GM13976 (cell line): ENCODE measurements at places on chromosomes 6 and 20.
A peak's percentile ranks its signal among the peaks of the same experiment; 100 is the strongest.

DNA sequence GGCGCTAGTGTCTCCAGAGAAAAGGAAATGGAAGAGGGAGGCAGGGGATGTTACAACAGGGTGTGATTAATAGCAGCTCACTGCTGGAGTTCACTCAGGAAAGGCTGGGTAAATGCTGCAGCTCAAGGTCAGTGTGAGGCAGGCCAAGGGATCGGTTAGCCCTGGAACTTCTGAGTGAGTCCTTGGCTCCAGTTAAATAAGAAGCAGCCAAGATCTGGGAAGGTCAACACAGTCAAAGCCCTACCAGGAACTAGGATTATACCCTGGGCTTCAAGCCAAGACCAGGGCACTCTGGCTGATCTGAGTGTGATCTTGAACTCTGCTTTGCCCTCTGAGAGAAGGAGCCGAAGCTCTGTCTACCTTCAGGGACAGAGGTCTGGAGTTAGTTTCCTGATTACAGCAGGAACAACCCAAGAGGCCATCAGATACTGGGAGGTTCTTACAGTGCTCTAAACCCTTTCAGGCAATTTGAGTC is 44.3 kb downstream of the TPD52L1 start:
- no peak for DNase-seq

DNA sequence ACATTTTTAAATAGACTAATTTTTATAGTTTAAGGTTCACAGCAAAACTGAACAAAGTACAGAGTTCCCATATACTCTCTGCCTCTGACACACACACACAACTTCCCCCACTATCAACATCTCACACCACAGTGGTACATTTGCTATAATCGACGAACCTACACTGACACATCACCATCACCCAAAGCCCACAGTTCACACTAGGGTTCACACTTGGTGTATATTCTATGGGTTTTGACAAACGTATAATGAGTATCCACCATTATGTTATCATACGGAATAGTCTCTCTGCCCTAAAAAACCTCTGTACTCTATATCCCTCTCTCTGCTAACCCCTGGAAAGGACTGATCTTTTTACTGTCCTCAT is 15.6 kb downstream of the TMEM30A start:
- no peak for DNase-seq

DNA sequence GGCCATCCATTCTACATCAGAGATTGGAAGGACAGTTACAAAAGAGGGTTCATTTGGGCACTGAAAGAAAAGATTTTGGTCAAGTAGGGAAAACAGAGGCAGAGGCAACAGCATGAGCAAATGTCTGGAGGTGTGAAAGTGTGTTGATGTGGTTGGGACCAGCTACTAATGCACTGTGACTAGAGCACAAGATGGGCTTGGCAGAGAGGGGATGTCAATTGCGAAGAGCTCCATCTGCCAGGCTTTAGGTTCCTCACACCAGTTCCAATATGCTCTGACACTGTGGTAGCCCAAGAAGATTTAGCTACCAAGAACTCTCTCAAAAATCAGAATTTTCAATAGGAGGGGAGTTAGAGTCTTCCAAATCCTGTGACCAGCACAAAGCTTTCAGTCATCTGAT is 42.1 kb downstream of the TRAF3IP2 start:
- no peak for DNase-seq

DNA sequence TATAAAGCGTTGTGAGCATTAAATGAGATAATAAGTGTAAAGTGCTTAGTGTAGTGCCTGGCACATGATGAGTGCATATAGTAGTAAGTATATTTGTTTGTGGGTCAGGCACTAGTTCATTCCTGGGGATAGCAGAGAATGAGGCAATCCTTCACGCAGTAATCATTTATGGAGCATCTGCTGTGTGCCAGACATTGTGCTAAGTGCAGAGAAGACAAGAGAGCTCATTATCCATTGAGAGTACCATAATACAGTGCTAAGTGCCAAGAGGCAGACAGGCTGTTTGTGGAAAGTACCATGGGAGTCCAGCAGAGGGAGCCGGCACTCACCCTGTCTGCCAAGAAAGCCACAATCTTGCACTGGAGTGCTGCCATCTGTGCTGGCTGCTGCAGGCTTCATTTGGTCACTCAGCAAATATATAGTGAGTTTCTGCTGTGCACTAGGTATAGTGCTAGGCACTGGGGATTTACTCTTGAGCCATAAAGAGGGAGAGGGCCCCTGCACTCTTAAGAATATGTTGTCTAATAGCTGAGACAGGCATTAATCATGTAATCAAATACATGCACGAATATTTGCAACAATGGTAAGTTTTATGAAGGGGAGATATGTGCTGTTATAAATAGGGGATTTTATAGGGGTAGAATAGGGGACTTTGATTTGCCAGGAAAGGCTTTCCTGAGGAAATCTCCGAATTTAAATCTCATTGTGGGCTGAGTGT is 12.9 kb upstream of the MROH8 start:
- peak; percentile 78 for DNase-seq

- DNase-seq = no peak
These were observed 25.7 kb downstream of the EPHA7 start for GRCh38 chr6:93393554-93394074.
